ENCODE measurements at places on chromosomes 1 and 21. TPM values are rescaled to one million over a fixed set of nuclear protein-coding genes. Genes with fewer than 3 reads are reported as not detected.

GRCh38 chr1:113834716-113835115 is 22.4 kb upstream of the RSBN1 start:
- DNase-seq: no peak

DNA sequence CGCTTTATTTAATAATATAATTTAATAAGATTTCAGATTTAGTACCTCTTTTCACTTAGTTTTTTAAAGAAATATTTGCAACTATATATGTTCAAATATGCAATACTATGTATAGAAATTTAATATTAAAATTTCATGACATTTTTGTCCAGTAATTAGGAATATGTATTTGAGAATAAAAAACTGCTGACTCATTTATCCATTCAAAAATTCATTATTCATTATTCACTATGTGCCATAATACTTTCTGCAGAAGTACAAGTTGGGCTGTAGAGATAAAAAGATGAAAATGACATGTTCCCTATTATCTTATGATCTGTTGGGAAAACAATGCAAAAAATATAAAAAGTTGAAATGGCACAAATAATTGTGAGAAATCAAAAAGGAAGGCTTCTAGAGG is 3.4 kb upstream of the C1orf53 start:
- no peak for DNase-seq

- no peak for DNase-seq
Measured at GRCh38 chr1:174204697-174205308, 45.5 kb downstream of the RABGAP1L start.

The OLFML2B gene
- 64.5 TPM for total RNA-seq

The HSPA6 gene
- 25.8 TPM for total RNA-seq

The ARHGEF16 gene
- total RNA-seq: 3.7 TPM
